ENCODE measurements at places on chromosomes 1 and 21.

DNA sequence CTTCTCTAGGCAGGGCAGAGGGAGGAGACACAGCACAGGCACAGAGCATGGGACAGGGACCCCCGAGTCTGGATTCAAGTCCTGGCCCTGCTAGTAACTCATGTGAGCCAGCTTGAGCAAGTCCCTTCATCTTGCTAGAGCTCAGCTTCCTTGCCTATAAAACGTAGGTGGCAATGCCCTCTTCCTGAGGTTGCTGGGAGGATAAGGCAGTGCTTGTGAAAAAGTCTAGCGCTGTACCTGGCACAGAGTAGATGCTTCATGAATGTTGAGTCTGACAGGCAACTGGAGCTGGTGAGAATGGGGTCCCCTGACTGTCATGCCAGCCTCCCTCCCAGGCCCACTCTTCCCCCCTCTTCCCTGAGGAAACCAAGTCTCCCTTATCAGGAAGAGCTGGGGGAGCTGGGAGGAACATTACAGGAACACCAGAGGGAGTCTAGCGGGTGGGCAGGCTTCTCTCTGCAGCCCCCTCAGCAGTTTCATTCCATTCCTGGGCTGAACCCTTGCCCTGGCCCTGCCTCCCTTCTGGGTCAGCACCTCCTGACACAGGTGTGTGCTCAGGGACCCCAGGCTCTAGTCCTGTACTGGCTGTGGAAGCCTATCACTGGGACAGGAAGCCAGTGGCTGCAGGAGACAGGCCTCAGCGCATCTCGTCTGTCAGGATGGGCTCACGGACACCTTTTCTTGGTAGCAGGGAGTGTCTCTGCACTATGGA, 9.9 kb downstream of the CHRNB2 start:
- DNase-seq, result no peak

DNA sequence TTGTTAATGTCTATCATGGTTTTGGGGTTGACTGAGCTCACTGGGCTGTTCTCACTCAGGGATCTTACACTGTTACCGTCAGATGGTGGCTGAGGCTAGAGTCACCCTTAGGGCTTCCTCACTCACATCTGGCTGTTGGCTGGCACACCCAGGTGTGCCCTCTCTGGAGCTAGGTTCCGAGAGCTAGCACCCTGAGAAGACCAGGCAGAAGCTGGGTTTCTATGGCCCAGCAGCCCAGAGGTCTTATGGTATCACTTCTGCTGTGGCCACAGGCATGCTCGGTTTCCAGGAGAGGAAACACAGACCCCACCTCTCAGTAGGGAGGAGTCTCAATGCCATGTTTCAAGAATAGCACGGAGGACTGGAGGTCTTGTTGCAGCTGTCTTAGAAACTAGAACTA, 20.7 kb upstream of the KIF1B start:
- DNase-seq, result no peak

DNA sequence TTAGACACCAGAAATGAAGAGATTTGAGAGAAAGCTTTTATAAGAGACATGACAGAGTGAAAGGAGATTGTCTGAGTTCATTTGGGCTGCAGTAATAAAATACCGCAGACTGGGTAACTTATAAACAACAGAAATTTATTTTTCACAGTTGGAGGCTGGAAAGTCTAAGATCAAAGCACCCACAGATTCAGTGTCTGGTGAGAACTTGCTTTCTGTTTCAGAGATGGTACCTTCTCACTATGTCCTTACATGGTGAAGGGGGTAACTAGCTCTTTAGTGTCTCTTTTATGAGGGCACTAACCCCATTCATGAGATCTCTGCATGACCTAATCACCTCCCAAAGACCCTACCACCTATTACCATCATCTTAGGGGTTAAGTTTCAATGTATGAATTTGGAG, 30.9 kb upstream of the FCRL4 start:
- DNase-seq, result peak; percentile 36

DNA sequence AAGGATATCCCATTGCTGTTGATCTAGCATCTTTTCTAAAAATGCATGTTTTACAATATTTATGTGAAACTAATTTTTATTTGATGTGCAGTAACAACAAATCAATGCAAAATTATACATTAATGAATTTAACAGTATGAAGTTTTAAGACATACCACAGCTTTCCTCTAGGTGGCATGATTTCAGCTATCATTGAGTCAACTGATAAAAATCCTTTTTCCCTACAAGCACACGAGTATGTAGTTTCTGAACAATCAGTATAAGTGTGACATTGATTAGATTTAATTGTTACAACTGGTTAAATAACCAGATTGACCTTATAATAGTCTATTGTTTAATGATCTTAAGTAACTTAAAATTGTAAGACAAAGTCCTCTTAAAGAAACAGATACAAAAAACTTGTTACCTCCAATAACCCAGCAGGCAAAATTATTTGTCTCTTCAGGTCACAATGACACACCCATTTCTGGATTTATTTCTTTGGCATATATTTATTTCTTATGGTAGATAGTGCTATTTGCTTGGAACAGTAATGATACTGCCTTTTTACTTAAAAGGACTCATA, 5.8 kb upstream of the TGFB2 start:
- DNase-seq, result no peak

- DNase-seq, result no peak
Measured at GRCh38 chr1:208654241-208654640, 410.1 kb upstream of the PLXNA2 start.

- no peak for DNase-seq
Measured at GRCh38 chr1:38197312-38198061, 150.9 kb upstream of the POU3F1 start.

DNA sequence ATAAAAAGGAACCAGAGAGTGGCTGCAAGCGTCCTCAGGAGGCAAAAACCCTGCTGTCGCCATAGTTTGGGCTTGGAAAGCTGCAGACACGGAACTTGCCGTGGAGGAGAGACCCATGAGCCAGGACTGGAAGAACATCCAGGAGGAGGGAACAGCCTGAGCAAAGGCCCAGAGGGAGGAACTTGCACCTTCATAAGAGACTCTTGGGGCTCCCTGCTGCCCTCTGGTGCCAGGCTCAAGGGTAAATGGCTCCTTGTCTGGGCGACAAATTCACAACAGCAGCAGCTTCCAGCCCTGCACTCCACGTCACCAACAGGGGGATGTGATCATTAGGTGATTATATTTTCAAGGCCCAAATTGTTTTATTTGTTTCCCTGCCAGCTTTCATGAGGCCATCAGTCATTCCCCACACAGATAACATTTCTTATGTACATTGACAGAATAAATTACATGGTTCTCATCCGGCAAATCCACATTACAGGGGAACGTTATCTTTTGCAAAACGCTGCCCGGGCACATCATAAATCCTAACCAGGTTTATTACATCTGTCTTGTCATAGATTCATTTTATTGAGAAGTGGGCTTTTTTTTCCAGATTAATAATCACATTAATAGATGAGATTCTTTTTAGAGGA, 143.0 kb upstream of the GRIK3 start:
- DNase-seq, result no peak

GRCh38 chr1:164713456-164714207, 154.6 kb downstream of the PBX1 start:
- no peak for DNase-seq

DNA sequence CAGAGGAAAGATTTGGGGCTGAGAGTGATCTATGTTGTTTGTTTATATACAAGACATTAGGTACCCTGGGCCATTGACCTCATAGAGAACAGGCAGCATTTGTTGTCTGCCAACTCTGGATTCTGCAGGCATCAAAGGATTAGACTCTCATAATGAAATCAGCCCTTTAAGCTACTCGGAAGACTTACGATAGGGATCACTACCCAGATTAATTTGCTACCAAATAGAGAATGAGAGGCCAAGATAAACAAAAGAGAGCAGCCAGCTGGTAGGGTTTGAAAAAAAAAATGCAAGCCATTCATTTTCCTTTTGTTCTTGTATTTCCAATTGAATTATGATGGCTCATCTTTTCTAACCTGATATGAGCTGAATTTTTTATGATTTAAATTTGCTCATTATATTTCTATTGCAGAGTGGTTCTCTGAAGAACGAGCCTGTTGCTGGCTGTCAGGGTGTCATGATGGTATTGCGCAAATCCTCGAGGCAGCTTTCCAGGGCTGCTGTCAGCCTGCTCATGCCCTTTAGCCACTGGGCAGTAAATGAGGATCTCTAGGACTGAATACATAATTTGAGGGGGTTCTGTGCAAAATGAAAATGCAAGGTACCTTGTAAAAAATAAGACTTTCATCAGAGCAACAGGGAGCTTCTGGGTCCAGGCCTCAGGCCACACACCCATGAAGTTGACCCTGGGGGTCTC, 116.4 kb upstream of the KCNJ15 start:
- DNase-seq, result no peak

- DNase-seq, result no peak
Measured at GRCh38 chr1:153652805-153653500, 5.5 kb upstream of the SNAPIN start.

DNA sequence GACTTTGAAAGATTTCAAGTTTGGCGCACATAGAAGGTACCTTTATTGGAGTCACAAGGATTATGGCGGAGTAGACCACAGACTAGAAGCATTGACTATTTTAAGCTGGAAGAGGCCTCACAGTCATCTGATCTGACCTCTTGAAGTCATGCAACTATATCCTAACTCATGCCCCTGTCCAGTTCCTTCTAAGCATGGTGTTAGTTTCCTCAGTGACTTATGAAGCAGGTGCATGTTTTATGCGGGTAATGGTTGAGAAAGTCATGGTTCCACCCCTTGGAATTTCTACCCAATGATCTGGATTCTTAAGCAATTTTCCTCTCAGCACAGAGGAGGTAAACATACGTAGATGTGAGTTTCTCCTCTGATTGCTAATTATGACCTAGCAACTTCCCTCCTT, 11.7 kb downstream of the OLFML3 start:
- DNase-seq, result no peak

- no peak for DNase-seq
Measured at GRCh38 chr21:32753818-32754585, 17.6 kb downstream of the PAXBP1 start.

DNA sequence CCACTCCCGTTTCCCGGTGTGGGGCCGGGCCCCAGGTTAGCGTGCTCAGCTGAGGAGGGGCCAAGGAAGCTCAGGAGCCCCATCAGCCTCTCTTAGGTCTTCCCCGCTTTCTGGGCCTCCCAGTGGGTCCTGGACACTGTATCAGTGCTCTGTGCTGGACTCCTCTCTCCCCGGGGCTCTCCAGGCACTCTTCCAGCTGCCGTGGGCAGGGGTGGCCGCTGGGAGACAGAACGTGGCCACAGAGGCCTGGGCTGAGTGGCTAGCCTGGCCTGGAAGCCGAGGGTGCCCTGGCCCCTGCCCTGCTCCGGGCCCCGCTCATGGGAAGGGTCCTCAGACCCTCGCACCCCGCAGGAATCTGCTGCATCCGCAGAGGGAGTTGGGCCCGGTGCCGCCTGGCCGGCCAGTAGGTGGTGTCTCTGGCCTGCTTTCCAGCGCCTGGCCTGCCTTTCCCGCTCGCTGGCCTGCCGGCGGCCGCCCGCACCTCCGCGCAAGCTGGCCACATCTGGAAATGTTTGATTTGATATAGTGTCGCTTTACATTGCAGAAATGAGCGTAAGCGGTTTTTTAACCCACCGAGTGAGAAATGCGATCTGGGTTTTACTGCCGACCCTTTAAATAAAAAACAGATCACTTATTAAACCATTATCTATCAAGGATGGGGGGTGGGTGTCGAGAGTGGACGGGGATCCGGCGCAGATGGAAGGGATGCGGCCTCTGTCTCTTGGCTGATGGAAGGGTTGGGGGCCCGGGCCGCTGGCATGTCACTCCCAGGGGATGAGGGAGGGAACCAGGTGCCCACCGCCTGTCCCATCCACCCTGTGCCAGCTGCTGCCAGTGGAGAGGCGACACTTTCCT, 74.4 kb upstream of the TTC34 start:
- no peak for DNase-seq

DNA sequence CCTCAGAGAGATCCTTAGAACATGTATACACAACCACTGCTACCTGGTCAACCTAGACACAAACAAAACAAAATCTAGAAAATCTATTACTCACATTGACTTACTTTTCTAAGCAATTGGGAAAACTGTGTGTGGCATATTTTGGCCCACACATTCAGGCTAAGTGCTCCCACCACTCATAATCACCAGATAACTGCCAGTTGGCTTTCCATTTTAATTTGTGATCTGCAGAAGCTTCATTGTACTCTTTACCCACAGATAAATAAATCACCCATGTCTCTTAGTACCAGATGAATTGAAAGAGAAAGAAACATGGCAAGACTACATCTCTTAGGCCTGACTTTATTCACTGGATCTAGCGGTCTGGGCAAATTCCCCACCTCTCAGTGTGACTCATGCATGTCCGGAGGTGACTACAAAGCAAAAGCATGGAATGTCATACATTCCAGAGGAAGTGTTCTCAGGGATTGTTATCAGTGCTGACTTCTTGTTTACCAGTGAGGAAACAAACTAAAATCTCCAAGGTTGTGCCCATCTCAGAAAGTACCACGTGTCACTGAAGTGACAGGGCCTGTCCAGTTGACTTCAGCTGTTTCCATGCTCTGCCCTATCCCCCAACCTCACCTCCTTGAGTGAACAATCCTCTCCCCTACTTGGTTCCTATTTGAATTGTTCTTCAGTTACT, 52.4 kb upstream of the BCL10 start:
- DNase-seq, result no peak

- DNase-seq, result no peak
Measured at GRCh38 chr1:175331891-175332290, 139.3 kb upstream of the KIAA0040 start.

- no peak for DNase-seq
Measured at GRCh38 chr1:229033480-229033879, 237.4 kb upstream of the RAB4A start.
